AG08395 (cell line): ENCODE measurements at places on chromosomes 2 and 18.

DNA sequence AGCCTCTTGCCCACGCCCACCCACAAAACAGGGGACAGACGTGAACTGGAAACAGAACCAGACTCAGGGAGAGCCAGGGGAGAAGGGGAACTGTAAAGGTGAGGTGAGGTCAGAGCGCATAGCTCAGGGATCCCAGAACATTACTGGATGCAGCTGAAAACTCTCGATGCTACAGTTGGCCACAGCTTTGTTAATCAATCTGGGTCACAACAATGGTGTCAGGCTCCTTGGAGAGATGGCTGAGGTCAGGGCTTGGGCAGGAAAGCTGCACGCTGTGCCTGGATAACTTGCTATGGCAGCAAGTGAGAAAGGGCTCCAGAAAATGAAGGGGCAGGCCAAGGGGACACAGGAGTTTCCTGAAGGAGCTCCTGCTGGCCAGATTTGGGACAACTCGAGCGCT is 263.3 kb downstream of the TFCP2L1 start:
- DNase-seq: no peak

GRCh38 chr2:230602562-230603230 is 109.9 kb upstream of the CAB39 start:
- no peak for DNase-seq

GRCh38 chr2:167862296-167862695 is 385.1 kb downstream of the STK39 start:
- DNase-seq: no peak

DNA sequence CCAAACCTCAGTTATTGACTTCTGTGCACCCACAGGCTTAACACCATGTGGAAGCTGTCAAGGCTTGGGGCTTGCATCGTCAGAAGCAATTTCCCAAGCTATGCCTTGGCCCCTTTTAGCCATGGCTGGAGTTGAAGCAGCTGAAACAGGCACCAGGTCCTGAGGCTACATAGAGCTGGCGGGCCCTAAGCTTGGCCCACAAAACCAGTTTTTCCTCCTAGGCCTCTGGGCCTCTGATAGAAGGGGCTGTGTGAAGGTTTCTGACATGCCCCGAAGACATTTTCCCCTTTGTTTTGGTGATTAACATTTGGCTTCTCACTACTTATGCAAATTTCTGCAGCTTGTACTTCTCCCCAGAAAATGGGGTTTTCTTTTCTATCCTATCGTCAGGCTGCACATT is 9.1 kb upstream of the TMX3 start:
- DNase-seq: no peak

DNA sequence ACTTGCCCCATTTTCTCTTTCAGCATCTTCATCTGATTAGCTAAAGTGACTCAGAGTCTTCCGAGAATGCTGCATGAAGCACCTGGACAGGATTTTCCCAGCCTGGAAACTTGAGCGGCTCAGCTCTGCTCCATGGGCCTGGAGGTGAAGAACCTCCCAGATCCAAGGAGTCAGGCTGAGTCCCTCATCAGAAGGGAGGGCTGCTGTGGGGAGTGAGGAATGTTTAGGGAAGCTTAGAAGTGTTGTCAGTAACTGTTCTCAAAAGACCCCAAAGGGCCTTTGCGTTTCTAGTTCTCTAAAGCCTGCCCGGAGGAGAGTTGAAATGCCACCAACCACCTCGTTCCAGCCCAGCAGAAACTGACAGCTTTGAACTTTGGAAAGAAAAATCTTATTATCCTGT is 157.1 kb downstream of the CLIP4 start:
- no peak for DNase-seq

- no peak for DNase-seq
Measured at GRCh38 chr2:140994856-140995255, 1136.0 kb downstream of the LRP1B start.

GRCh38 chr18:6405237-6406074 is 9.3 kb downstream of the L3MBTL4 start:
- no peak for DNase-seq
